ENCODE measurements at places on chromosomes 4 and X.

DNA sequence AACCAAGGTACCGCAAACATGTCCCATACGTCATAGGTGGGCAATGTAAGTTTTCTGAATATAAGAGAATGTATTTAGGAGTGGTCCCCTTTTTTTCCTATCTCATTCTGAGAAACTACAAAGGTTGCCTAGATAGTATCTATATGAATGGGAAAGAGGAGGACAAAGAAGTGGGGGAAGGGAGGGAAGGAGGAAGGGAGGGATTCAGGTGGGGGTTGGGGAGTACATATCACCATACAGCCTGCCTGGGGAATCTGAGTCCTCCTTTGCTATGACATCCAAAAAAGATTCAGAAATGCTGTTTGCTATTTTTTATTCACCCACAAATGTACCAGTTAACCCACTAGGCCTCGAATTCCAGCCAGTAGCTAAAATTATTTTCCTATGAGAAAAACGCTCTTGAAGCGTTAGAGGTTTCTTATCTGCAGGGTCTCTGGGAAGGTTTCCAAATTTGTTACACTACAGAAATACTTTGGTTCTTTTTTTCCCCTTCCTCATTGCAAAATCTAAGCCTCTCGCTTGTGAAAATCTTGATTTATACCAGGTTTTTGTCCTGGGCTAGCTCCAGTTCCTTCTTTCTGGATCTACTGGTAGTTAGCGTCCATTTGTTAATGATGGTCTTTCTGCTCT is 212.9 kb downstream of the NSUN7 start:
- no peak for DNase-seq

DNA sequence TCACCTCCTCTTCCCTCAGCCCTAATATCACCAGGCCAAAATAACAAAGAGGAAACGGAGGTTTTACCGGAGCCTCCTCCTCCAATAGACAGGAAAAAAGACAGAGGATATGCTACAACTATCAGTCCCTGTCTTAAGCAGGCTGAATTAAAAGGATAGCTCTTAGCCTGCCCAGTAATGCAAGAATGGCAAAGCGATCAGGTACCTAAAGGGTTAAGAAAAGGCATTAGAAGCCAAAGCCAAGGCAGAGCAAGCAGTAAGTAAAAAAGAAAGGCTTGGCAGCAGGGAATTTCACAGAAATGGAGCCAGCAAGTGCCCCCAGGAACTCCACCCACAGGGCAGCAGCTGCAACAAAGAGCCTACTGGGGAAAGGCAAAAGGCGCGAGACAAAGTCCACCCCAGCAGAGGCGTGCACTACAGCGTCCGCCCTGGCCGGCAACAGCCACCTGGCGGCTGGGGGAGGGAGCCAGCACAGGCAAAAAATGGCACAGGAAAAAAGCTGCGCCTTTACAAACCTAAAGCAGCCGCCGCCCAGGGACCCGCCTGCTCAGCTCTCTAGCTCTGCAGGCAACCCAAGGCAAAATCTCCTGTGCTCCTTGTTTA is 220.6 kb upstream of the ZC4H2 start:
- DNase-seq: no peak

DNA sequence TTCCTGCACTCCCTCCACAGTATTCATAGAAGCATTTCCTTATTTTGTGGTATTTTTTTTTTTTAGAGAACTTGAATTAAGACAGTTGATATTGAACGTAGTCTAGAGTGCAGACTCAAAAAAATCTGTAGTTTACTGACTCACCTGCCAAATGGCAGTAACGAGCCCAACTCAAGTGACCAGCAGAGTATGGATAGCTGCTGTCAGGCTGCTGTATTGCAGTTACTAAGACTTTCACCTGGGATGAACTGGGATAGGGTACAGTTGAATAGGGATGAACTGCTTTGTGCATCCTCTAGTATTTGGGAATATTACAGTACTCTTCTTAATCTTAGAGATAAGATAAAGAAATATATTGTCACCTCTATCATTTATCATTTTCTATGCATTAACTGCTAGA is 7.0 kb upstream of the SLC7A11 start:
- DNase-seq: no peak

DNA sequence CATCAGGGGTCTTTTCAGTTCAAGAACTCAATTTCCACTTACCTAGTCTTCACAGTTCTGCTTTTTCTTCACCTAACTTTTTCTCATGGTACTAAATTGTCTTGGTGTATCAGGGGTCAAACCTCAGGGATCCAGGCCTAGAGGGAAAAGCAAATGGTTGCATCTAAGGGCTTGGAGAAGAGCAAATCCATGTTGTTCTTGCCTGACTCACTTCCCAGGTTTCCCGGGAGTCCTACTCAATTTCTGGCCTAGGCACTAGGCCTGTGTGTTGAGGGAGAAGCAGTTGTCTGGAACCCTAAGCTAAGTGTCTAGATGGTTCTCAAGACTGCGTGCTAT is 191.9 kb upstream of the STK26 start:
- DNase-seq: no peak

DNA sequence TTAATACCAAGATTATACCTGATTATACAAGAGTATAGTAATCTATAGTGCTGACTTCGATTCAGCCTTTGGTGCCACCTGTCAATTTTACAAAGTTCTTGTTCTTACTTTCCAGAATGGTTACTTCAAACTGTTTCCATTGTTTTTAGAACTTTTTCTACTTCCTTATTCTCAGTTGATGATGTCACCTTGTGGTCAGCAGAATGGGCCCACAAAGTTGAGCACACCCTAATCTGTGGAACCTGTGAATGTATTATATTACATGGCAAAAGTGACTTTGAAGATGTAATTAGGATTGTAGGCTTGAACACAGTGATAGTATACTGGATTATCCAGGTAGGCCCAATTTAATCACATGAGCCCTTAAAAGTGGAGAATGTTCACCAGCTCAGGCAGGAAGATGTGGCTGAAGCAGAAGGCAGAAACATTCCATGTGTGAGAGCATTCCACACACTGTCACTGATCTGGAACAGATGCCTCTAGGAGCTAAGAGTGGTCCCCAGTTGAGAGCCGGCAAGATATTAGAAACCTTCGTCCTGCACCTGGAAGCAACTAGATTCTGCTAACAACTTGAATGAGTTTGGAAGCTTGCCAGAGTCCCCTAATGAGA is 6.3 kb upstream of the SGMS2 start:
- no peak for DNase-seq

- DNase-seq: no peak
Observed at GRCh38 chr4:144705601-144706590, 59.9 kb downstream of the HHIP start.

DNA sequence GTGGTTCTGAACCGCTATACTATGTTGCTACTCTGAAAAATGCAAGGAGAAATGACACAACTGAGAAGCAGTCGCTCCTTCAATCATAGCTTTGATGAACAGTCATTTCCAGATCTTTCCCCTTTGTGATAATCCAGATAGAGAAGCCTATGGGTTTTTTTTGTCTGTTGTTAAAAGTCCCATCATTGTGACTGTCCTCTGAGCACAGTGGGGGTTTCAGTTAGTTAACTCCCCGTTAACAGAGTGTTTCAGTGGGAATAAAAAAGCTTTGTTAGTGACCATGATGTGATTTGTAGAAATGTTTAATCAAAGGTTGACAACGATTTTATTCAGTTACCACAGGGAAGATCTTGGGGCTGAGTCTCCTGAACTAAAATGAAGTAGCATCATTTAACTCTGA is 176.2 kb upstream of the MAOA start:
- DNase-seq: no peak

- DNase-seq: no peak
Observed at GRCh38 chr4:165715211-165715610, 157.8 kb upstream of the TLL1 start.

GRCh38 chr4:20754036-20754435 is 53.8 kb downstream of the PACRGL start:
- no peak for DNase-seq

All from activated naive CD4-positive, alpha-beta T cell treated with anti-CD3 and anti-CD28 coated beads, Interleukin-2, amount 50 U/mL, for 16 hours (primary cell).